CD4-positive, alpha-beta T cell treated with Interleukin-21 for 1 hour (primary cell): ENCODE measurements at places on chromosomes 6 and 20.

DNA sequence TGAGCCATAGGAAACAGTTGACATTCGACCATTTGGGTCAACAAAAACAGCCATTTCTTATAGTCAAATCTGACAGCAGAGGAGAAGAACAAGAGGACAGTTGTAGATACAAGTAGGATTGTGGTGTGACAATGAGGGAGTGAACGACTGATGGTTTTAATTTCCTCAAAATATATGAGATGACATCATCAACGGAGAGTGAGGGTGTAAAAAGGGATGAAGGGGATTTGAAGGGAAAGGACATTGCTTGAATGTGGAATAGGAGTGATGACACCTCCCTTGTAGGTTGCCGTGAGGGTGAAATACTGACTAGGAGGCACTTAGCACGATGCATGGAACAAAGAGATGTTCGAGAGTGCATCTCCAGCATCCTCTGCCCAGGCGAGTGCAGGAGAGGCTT lies 499.8 kb upstream of the CHD6 start:
- DNase-seq = no peak

GRCh38 chr20:24131281-24131680 lies 142.7 kb upstream of the GGTLC1 start:
- no peak for DNase-seq

DNA sequence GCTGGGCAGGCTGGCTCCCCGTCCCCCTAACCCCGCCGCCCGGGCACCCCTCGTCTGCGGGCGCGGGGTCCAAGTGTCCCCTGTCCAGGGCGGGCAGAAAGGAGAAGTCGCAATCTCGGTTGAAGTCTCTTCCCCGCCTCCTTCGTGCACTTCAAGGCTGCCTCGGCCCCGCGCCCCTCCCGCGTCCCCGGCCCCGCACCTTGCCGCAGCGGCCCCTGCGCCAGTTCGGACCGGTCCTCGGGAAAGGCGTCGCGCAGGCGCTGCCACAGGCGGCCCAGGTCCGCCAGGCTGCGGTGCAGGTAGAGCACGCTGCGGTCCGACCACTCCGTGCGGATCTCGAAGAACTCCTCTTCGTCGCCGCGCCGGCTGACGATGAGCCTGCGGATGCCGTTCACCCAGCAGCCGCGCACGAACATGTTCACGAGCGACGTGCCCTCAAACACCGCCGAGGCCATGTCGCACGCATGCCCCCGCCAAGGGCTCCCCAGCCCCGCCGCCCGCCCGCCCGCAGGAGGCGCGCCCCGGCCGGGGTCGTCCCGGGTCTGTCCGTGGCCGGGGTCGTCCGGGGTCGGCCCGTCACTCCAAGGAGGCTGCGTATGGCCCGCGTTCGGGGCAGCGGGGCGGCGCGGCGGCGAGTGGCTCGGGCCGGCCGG lies at the start of gene PXDC1:
Gene PXDC1, minus strand, starts transcription at position 637 of the 653 bp plus-strand sequence. Its CDS starts 182 bp downstream, at position 455.
- peak; percentile 26 for DNase-seq

GRCh38 chr6:166712286-166713228 lies 85.5 kb upstream of the RPS6KA2 start:
- DNase-seq = no peak
